ENCODE measurements at places on chromosomes 5 and 9.

DNA sequence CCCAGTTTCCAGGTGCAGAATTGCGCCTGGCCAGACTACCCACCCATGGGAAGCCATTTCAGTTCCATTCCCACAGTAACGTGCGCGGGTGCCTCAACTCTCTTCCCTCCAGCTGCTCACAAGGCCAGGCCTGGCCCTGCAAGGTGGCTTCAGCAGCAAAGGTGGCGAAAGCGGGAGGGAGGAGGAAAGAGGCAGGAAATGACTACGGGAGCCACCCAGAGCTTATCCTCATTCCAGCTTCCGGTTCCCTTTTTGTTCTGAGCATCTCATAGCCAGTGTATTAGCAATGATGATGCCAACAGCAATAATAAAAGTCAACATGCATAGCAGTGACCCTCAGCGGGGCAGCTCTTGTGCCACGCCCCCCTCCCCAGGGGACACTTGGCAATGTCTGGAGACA is 101.5 kb upstream of the BOD1 start:
- DNase-seq = no peak

GRCh38 chr5:92470770-92471169 is 1087.7 kb upstream of the ARRDC3 start:
- DNase-seq = no peak

- no peak for DNase-seq
Observed at GRCh38 chr5:103098993-103099392, 20.9 kb downstream of the GIN1 start.

DNA sequence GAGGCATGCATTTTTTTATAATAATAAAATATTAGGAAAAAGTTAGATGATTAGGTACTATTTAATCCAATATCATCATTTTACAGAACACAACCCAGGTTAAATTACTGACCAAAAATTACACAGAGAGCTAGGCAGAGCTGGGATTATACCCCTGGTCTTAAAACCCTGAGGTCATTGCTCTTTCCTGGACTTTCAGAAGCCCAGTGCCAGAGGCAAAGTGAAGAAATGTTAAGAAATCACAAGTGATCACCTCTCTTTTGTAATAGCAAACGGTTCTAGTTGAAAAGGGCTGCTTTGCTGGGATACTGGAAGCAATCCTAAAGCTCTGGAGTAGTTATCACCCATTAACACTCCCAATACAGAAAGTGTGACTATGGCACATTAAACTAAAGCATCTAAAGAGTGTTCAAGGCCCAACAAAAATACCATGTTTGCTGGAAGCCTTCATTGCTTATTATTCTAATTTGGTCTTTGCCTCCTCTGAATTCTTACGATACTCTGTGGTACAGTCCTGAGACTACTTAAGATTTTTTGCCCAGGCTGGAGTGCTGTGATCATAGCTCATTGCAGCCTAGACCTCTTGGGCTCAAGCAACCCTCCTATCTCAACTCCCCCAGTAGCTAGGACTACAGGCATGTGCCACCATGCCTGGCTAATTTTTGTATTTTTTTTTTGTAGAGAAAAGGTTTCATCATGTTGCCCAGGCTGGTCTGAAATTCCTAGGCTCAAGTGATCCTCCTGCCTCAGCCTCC is 575.9 kb downstream of the RAB3C start:
- DNase-seq = no peak

- no peak for DNase-seq
Observed at GRCh38 chr5:68246802-68247201, 31.2 kb downstream of the PIK3R1 start.

DNA sequence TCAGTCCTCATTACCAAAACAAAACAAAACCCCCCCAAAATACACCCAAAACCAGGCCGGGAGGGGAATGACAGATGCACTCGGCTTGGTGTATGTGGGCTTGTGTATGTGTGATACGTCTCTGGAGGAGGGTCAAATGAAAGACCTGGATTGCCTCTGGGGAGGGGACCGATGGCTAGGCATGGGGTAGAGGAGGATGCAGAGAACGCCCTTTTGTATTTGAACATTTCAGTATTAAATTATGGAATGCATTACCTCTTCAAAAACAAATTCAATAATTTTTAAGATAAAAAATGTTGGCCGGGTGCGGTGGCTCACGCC is 61.4 kb downstream of the LMX1B start:
- no peak for DNase-seq

DNA sequence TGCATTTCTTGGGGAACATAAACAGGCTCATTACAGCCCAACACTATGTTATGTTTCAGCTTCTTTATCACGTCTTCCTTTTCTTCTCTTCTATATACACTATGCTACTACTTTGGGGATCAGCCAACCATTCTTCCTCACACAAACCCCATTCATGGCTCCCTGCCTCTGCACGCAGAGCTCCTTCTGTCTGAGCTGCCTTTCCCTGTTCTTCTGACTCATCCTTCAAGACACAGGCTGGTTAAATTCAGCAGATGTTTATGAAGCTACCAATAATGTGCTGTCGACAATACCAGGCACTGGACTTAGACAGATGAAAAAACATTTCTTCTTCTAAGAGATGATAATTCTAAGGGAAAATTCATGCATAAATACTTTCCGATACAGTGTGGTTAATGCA is 102.5 kb upstream of the TXNDC8 start:
- no peak for DNase-seq

- DNase-seq = peak; percentile 87
Observed at GRCh38 chr5:149442563-149443182, 63.6 kb upstream of the IL17B start.

DNA sequence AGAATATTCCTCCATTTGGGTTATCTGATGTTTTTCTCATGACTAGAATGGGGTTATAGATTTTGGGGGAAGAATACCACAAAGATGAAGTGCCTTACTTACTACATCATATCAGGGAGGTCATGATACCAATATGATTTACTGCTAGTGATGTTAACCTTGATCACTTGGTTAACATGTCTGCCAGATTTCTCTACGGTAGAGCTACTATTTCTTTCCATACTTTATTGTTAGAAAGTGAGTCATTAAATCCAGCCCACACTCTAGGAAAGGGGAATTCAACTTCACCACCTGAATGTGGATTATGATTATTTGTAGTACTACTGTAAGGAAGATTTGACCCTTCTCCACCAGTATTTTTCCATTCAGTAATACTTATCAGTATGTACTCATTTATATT is 64.7 kb downstream of the UBE2R2 start:
- no peak for DNase-seq

- DNase-seq = no peak
Observed at GRCh38 chr5:137205231-137206027, 293.7 kb downstream of the SPOCK1 start.

- DNase-seq = no peak
Observed at GRCh38 chr9:77212801-77213200, 35.5 kb downstream of the VPS13A start.

DNA sequence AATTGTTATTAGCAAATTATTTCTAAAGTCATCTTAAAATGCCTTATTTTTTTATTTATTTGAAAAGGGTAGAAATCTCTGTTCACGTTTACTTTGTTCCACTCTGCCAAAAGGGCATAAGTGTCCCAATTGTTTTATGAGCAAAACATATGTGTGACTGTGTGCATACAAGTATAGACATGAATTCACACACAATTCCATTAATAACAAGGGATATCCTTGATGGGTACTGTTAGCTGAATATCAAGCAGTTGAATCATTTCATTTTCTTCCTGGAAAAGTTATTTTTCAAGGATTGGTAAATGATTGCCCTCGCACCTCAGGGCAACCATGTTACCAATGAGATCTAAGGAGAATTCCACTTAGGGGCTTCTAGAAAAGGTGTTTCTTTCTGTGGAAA is 92.1 kb upstream of the TAF11L2 start:
- DNase-seq = no peak

DNA sequence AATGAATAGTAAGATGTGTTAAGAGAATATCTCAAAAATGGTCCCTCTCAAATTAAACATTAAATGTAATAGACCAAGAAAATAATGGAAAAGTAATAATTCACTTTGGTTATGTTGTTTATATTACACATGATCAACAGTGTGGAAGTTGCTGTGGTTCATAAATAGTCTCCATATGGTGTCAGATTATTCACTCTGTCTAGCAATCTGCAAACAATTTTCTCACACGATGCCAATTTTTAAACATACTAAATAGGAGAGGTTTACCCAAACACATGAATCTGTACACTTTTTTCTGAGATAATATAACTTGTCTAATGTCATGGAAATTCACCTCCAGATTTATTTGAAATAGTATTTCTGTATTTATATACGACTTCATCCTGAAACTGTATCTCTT is 217.4 kb upstream of the FBXL7 start:
- no peak for DNase-seq

GRCh38 chr9:34276772-34277171 is 52.3 kb downstream of the KIF24 start:
- DNase-seq = no peak

GRCh38 chr5:13783726-13784125 is 160.8 kb downstream of the DNAH5 start:
- no peak for DNase-seq

DNA sequence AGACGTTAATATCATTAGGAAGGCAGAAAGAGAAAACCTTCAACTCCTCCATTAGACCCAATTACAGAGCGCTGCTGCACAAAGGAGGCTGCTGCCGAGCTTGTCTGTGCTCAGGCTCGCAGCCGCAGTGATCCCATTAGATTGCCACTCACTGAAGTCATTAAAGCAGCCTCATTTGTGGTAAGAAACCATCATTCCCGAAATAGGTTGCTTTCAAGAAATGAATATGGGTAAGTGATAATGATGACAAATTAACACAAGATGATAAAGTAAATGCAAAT is 137.2 kb downstream of the CAVIN4 start:
- DNase-seq = no peak

DNA sequence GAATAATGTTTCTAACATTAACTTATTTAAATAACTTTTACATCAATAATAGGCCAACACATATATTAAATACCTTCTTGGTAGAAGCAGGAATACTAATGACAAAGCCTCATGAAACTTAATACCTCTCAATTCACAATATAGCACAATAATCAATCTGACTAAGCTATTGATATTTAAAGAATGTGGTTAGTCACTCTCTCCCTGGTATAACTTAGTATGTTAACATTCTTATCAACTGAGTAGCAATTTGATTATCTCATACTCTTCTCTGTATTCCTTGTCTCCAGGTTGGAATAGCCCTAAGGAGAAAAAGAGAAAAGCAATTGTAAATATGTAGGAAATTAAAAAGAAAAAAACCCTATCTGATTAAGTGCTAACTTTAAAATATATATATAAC is 4.9 kb upstream of the PGGT1B start:
- DNase-seq = no peak

GRCh38 chr9:113387560-113388230 is 10.9 kb upstream of the HDHD3 start:
- DNase-seq = no peak

GRCh38 chr5:107340631-107341030 is 330.1 kb downstream of the EFNA5 start:
- no peak for DNase-seq

DNA sequence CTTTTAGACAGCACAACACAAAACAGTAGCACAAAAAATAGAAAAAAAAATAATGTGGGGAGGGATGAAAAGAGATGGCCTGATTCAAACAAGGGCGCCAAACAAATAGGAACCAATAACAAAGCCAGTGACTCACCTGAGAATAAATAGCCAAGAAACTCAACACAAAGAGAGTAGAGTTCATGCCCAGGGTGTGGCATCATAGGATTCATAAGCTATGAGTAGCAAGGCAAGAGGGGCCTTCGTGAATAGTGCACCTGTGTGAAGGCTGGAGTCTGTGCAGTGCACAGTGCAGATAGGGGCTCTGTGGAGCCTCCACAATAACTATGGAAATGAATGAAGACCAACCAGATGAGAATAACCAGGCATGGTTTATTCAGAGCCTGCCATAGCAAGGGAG is 541.7 kb downstream of the SPOCK1 start:
- DNase-seq = no peak

GRCh38 chr5:61965069-61965468 is 340.9 kb upstream of the KIF2A start:
- DNase-seq = no peak

GRCh38 chr9:74770508-74771261 is 117.0 kb downstream of the TRPM6 start:
- DNase-seq = peak; percentile 37

- no peak for DNase-seq
Observed at GRCh38 chr9:107175816-107176435, 107.2 kb upstream of the RAD23B start.

DNA sequence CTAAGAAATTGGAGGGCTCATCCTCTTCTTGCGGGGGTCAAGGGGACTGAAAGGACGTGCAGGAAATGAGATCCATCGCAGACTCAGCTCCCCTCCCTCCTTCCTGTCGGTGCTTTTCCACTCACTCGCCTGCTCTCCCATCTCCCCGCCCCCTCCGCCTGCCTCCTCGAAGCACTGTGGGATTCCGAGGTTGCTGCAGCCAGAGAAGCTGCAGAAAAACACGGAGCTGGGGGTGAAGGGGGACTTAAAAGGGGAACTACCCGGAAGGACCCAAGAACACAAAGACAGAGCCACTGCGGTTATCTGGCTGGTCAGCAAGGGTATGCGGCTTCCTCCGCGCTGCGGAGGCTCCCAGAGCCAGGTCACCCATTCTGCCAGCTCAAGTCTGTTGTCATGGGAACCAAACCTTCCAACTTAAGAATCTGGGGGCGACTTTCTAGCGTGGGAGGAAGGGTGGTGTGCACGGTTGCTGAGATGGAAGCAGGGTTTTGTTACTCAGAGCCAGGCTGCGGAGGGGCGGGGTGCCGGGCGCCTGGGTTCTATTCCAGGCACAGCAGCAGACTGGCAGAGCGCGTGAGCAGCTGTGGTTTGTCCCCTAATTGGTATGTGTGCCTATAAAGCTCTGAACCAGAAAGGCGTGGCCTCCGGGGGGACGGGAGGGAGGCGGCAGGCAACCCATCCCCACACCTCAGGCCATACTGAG is 24.9 kb downstream of the PCDHGC5 start:
- DNase-seq = peak; percentile 75

- no peak for DNase-seq
Observed at GRCh38 chr9:76926324-76926741, 20.4 kb upstream of the PRUNE2 start.

DNA sequence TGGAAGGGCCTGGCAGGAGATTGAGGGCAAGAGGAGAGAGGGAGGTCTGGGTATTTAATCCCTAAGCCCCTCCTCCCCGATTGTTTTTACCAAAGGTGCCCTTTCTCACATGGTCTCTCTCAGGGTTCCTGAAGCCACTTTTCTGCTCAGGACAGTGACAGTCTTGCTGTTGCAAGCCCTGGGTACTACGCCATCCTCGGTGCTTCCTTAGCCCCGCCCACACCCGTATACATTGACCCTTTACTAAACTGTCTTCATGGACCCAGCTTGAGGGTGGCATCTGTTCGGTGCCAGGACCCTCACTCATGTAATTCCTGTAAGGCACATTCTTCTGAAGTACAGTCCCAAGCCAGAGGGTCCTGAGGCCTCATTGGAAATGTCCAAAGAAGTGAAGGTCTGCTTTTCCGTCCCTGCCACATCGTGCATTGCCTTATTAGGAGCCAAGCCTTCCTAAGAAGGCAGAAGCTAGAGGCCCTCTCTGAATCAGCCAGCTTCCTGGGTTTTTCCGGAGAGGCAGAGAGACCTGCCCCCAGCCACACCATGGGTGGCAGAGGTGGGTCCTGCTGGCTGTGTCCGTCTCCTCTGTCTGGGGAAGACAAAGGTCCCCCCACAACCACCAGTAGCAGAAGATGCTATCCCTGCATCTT is 1.9 kb upstream of the SH3PXD2B start:
- DNase-seq = no peak
